Activated naive CD4-positive, alpha-beta T cell treated with anti-CD3 and anti-CD28 coated beads, Interleukin-2, amount 50 U/mL, for 16 hours (primary cell): ENCODE measurements at places on chromosomes 12 and 14.

DNA sequence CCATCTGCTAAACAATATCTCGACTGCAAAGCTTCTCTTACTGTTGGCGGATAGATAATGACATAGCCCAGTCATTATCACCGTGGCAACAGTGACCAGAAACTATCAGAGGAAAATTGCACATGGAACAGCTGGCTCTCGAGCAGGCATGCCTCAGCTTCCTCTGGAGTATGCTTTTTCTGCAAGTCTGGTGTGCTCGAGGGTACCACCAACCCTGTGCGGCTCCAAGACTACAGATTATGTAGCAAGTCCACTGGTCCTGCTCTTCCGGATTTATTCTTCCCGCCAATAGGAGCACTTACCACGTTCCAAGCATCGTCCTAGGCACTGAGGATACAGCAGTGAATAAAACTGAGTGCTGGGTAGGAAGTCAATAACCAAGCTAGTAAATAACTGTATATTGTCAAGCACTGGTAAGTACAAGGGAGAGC is 1.4 kb upstream of the GLRX5 start:
- no peak for DNase-seq

GRCh38 chr14:61561104-61561503 is 134.2 kb upstream of the HIF1A start:
- DNase-seq, result no peak

DNA sequence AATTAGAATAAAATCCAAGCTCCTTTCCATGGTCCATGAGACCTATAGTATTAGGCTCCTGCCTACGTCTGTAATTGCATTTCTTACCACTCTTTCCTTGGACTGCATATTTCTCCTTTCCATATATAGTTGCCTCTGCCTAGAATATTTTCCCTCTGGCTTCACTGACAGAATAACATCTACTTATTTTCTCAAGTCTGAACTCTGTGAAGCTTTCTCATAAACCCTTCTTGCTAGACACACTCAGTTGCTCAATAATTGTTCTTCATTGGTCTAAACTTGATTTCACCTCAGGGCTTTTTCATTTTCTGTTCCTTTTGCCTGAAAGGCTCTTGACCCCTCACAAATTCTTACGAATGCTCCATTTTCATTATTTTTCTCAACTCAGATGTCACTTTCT is 36.9 kb upstream of the KRAS start:
- no peak for DNase-seq

DNA sequence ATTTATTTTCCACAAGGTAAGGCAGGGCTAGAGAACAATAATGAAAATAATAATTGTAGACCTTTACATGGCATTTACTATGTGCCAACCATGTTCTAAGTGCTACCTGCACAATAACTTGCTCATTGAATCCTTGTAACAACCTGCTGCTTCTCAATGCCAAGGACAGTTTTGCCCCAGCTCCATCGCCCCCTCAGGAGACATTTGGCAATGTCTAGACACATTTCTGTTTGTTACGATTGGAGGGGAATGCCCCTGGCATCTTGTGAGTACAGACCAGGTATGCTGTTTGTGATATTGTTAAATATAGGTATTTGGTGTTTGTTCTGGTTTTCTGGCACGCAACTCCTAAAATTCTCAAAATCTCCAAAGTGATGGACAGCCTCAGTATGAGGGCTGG is 8.1 kb upstream of the ATXN2 start:
- no peak for DNase-seq

GRCh38 chr12:50569321-50569720 is 64.5 kb downstream of the DIP2B start:
- DNase-seq, result no peak

DNA sequence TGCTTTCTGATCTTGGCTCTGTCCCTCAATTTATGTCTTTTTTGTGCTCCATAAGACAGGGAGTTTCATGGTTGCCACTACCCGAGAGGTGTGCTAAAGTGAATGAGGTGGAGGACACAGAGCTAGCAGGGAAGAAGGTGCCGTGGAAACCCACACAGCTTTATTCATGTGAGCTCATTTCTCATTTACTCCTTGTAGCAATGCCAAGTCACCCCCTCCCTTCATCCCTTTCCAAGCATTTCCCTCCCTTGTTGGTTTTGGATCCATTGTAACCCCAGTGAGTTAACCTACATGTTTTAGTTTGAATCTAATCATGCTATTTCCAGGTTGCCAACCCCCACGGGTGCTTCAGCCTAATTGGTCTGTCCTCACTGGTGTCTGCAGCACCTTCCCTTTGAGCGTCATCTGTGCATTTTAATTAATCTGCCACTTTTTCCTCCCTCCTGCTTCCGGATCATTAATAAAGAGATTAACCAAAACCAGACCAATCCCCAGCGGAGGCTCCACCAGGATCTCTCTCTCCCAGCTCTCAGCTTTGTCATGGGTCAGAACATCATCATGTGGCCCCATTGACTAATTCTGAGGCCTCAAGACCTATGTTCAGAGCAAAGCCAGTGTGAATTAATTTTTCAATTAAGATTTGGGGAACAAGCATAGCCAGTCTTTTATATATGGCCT is 56.2 kb downstream of the NTF3 start:
- DNase-seq, result no peak

- no peak for DNase-seq
Observed at GRCh38 chr12:9114946-9115345, 773 bp downstream of the A2M start.

GRCh38 chr14:67569011-67569650 is 30.9 kb downstream of the PIGH start:
- DNase-seq, result no peak

- no peak for DNase-seq
Observed at GRCh38 chr12:20370866-20371519, 2.7 kb downstream of the PDE3A start.

DNA sequence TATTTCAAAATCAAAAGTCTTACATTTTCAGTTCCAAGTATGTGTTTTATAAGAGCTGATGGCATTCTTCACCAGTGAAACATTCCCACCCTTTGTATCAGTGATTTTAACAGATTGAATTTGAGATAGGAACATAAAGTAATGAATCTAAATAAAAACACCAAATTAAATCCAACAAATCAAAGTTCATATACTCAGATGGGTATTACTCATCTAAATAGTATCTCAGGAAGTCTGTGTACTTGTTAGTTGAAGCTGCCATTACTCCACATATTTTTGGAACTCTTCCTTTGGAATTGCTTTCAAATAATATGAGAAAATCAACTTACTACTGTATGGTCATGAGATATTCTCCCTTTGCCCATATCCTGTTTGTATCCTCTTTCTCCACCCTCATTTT is 89.1 kb downstream of the MIA2 start:
- DNase-seq, result no peak

- no peak for DNase-seq
Observed at GRCh38 chr12:99332936-99333591, 314.5 kb upstream of the GARIN6 start.

GRCh38 chr14:69876848-69877306 is 2.3 kb upstream of the SMOC1 start:
- no peak for DNase-seq

GRCh38 chr12:76153616-76154015 is 69.1 kb upstream of the NAP1L1 start:
- no peak for DNase-seq

DNA sequence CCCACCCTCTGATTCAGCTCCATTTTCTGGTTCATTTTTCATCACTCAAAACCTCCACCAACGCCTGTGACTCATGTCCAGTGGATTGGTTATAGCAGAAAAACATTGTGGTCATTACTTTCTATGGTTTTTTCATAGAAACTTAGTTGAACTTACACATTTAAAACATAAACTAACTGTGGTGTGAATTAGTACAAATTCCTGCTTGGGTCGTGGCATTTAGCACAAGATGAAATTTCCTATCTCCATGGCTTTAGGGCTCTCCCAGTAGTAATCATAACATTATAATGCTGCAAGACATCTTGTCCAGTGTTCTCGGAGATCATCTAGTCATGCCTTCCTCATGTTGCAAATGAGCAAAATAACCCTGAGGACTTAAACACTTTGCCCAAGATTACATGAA is 7.1 kb downstream of the RNASE7 start:
- DNase-seq, result no peak

DNA sequence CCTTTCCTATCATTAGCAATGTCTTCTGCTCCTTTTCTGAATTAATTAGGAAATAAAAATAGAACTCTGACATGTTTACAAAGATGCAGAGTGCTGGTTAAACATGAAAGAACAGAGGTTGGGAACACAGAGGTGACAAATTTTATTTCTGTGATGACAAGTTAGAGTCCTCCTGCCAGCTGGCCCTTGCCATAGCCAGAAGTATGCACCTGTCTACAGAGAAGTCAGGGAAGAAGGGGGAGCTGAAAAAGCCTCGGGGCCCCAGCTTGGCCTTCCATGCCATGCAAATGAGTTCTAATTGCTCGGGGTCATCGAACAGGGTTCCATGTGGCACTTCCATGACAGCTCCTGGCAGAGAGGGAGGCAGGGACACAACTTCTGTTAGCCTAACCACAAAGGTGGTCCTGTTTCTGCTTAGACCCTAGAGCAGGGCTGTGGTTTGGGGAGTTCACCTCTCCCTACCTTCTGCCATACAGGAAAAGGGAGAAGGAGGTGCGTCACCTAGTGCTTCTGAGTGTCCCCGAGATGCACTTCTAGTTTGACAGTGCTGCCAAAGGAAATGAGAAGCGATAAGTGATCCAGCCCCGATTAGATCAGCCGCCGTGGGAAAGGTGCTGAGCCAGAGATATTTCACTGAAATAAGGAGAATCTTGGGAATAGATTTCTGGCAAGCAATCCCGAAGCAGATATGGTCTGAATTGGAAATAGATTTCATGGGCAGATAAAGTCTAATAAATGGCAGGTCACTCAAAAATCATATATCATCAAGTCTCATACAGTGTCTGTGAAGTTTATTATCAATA is 155.8 kb upstream of the FOXN3 start:
- DNase-seq, result no peak

GRCh38 chr14:105064721-105065143 is 498 bp downstream of the GPR132 start:
- no peak for DNase-seq

- peak; percentile 68 for DNase-seq
Observed at GRCh38 chr14:21525962-21526671, at the start of gene SALL2. SALL2 (minus strand) TSS chr14:21526346; CDS start chr14:21526127, 219 bp downstream.

DNA sequence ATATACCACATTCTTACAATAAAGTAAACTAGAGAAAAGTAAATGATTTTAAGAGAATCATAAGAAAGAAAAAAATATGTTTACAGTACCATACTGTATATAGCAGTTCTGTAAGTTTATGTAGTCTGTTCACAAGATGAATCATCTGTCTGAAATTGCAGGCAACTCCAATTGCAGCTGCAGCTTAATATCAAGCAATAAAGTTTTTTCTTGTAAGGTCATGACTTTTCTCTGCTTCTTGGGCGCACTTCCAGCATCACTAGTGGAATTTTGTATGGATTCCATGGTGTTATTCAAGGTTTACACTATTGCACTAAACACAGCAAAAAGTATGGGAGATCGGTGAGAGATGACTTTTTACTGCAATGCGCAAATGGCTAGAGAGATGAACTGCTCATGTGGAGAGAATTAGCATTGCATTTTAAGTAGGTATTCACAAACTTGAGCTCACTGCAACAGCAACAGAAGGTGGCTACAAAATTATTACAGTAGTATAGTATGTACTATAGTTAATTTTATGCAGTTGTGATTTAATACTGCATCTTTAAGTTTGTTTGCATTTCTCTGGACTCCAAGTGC is 445.4 kb upstream of the OR4E1 start:
- no peak for DNase-seq

- DNase-seq, result no peak
Observed at GRCh38 chr12:7136071-7136470, 5.9 kb downstream of the CLSTN3 start.

GRCh38 chr12:88367231-88367630 is 213.0 kb downstream of the KITLG start:
- no peak for DNase-seq

GRCh38 chr12:104010606-104011169 is 39.3 kb downstream of the GLT8D2 start:
- DNase-seq, result no peak

DNA sequence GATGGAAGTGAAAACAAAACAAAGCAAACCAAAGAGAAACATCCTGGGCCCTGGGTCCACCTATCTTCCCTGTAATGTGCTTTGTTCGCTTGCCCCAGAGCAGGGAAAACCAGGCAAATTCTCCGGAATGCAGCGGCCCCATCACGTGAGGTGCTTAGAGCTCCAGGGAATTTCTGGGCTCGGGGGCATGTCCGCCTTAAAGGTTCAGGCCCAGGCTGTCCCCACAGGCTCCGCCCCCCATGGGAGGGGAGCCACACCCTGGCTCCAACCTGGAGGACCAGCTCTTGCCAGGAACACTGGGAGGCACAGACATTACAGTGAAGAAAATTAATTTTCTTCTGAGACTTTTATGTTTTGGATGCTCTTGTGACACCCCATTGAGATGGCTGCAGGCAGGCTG is 69.9 kb downstream of the RBM19 start:
- no peak for DNase-seq

- DNase-seq, result no peak
Observed at GRCh38 chr12:75452675-75453330, 27.8 kb upstream of the GLIPR1 start.

GRCh38 chr14:92135269-92135668 is 13.5 kb downstream of the CPSF2 start:
- DNase-seq, result no peak

DNA sequence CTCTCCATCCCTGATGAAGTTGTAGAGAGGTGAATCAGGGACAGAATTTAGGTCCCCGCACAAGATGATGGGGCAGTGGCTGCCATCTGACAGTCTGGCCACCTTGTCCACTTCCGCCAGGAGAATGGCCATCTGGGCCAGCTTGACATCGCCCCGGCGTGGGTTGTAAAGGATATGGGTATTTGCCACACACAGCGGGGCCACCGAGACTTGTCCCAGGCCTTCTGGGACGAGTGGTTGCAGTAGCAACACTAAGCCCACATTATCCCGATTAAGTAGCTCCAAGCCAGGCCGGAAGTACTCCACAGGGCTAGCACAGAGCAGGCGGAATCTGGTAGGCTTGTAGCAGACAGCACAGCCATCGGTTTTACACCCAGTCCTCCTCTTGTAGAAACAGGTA is 6.2 kb downstream of the ANGEL1 start:
- no peak for DNase-seq

DNA sequence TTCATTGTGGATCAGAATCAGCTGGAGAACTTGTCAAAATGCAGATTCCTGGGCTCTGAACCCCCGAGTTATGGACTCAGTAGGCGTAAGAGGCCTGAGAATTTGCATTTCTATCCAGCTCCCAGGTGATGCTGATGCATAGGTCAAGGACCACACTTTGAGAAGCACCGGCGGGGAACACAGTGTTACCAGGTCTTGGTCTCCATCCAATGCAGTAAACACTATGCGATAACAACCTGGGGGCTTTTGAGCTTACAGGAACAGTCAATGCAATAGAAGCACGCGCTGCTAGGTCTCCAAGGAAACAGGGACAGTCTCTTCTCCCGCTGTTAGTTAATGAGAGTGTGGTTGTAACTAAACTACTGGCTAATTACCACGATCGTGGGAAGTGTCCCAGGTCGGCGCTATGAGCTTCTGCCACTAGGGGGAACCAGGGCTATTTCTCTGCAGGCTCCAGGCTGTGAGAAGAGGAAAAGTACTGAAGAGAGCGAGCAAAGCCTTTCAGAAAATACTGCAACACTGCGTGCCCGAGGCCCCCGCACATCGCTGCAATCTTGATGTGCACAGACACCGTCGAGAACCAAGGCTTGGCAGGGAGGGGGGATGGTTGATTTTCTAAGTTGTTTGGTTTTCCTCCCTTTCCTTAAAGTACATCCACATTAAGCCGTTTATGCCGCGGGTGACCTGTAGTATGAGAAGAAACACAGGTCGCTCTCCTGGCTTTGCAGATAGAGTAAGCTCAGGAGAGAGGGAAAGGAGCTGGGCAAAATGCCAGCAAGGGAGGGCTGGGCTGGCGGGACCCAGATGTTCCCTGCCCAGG is 52.0 kb upstream of the KCNA1 start:
- DNase-seq, result peak; percentile 76

GRCh38 chr14:61884711-61885110 is 122.5 kb downstream of the SNAPC1 start:
- DNase-seq, result no peak
